ENCODE measurements at places on chromosomes 5 and 9.

- H3K27ac ChIP-seq, result no peak overlapping the region
- no peak for DNase-seq
- peaks cover 10% of the 10 kb centered on the region for H3K4me1 ChIP-seq
- peaks cover 11% of the 10 kb centered on the region for H3K27me3 ChIP-seq
These were observed 292.8 kb upstream of the KLF4 start for GRCh38 chr9:107782381-107782780.

GRCh38 chr9:3035579-3036332 is 191.9 kb upstream of the PUM3 start:
- no peak for DNase-seq
- H3K27me3 ChIP-seq, result peaks cover 4% of the 10 kb centered on the region
- no peaks in the 10 kb centered on the region for H3K36me3 ChIP-seq
- no peaks in the 10 kb centered on the region for H3K4me1 ChIP-seq
- no peak overlapping the region for H3K4me3 ChIP-seq
- no peak overlapping the region for H3K27ac ChIP-seq

GRCh38 chr5:24547132-24547531 is 97.6 kb downstream of the CDH10 start:
- DNase-seq, result no peak
- H3K27ac ChIP-seq, result no peak overlapping the region
- no peak overlapping the region for H3K4me3 ChIP-seq
- H3K36me3 ChIP-seq, result no peaks in the 10 kb centered on the region
- H3K4me1 ChIP-seq, result no peaks in the 10 kb centered on the region
- H3K27me3 ChIP-seq, result no peaks in the 10 kb centered on the region

DNA sequence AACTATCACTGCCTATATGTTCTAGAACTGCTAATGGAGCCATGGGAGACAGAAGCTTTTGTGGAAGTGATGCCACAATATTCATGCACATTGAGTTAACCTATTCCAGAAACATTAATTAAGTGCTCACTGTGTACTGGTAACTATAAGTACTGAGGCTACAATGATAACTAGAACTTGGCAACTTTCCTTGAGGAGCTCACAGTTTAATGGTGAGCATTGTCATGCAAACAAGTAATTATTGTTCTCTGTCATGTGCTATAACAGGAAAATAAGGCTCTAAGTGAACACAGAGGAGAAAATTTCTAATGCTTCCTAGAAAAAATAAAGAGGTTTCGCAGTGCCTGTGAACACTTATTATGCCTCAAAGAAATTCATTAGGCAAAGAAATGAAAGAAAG is 142.2 kb downstream of the BAAT start:
- H3K36me3 ChIP-seq, result no peaks in the 10 kb centered on the region
- no peaks in the 10 kb centered on the region for H3K27me3 ChIP-seq
- H3K4me3 ChIP-seq, result no peak overlapping the region

GRCh38 chr5:8391911-8392310 is 523.0 kb downstream of the MTRR start:
- no peaks in the 10 kb centered on the region for H3K36me3 ChIP-seq
- peaks cover 22% of the 10 kb centered on the region for H3K4me1 ChIP-seq
- DNase-seq, result no peak
- peak overlapping the region; percentile 25 for H3K27ac ChIP-seq
- peaks cover 2% of the 10 kb centered on the region for H3K27me3 ChIP-seq

All from HFFc6 (cell line).